ENCODE measurements at places on chromosomes 6 and 20. TPM values are rescaled to one million over a fixed set of nuclear protein-coding genes. Genes with fewer than 3 reads are reported as not detected.

The GNAS-AS1 gene
- 0.87 TPM for total RNA-seq

The TBXT gene
- not detected for total RNA-seq

The KHDC1L gene
- total RNA-seq: not detected

The LRRC1 gene
- total RNA-seq: 69.2 TPM

The CTCFL gene
- total RNA-seq: not detected

The UST gene
- total RNA-seq: 2.2 TPM

The GPX5 gene
- not detected for total RNA-seq

The RIMS1 gene
- total RNA-seq: 0.28 TPM

The SRC gene
- 121 TPM for total RNA-seq

The SLC17A3 gene
- not detected for total RNA-seq

The HLA-DOA gene
- total RNA-seq: 0.92 TPM

The BTNL2 gene
- not detected for total RNA-seq

The ENPP1 gene
- 15.8 TPM for total RNA-seq
